ENCODE measurements at places on chromosomes 4 and X.

DNA sequence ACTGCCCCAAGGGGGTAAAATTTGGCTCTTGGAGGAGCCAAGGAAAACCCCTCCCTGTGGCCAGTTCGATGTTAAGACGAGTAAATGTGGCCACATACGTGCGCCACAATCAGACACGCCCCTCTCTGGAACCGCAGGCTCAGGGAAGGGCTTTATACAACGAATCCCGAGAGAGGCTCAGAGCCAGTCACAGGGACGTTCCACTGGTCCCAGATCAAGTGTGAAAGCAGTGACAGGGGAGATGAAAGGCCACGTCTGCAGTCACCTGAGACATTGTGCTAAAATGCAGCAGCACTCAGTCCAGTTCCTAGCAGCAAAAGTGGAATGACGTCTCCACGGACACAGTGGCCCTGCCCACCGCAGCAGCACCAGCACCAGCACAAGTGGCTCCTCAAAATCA is 68.0 kb downstream of the ACOX3 start:
- no peak for DNase-seq

GRCh38 chr4:187073820-187074219 is 350.2 kb upstream of the FAT1 start:
- no peak for DNase-seq

DNA sequence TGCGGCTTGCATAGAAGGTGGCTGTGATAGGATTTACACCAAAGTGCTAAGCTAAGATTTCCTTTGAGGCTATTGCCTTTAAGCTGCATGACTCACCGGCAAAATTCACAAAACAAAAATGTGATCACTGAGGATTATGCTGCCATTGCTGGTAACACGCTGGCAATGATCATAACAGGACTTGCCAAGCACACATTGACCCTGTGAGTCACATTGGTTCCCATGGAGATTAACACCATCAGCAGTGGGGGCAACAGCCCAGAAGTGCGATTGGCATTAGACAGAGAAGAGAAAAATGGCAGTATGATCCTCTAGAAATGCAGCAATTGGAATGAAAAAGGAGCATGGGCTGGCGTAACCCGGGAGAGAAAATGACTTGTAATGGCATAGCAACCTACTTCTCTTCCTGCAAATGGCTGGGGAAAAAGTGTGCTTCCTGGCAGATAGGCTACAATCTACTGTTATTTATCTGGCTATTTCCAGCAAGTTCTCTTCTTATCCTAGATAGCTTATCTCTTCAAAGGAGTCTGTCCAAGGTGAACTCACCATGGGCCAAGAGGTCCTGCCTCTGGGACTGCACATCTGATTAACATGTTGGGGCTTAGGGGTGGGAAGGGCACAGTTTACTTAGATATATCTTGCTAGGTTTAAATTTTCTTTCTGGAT is 314.2 kb upstream of the IGFBP7 start:
- DNase-seq = peak; percentile 13

GRCh38 chr4:184200296-184200695 is 17.4 kb downstream of the ENPP6 start:
- no peak for DNase-seq

GRCh38 chr4:112176596-112176995 is 31.3 kb downstream of the FAM241A start:
- DNase-seq = no peak

DNA sequence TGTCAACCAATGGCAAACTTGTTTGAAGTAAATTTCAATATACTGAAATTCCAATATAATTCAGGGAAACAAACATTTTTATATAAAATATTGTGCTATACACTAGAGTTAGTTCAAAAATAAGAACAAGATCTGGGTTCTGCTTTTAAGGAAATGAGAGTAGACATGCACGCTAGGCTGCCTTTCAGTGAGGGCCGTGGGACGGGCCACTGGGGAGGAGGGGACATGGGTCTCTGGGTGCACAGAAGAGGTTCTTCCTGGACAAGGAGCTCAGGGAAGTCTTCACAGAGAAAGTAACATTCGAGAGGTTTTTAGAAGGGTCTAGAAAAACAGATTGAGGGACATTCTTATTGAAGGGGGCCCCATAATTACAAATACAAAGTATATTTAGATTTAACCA is 64.4 kb downstream of the SHROOM3 start:
- DNase-seq = no peak

DNA sequence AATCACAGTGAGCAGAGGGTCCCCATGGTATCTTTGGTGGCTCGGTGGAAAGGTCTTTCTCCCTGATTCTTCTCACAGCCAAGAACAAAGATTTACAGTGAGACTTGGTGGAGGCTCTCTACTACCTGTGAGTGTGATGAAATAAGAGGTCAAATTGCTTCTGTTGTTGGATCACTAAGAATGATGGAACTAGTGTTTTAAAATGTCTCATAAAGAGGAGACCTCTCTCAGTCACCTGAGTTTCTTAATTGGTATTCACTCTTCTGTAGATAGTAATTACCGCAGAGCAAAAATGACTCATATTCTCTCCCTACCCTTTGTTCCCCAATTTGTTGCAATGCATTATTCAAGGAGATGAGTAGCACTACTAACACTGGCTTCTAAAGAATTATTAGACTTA is 100.9 kb upstream of the TBC1D9 start:
- no peak for DNase-seq

DNA sequence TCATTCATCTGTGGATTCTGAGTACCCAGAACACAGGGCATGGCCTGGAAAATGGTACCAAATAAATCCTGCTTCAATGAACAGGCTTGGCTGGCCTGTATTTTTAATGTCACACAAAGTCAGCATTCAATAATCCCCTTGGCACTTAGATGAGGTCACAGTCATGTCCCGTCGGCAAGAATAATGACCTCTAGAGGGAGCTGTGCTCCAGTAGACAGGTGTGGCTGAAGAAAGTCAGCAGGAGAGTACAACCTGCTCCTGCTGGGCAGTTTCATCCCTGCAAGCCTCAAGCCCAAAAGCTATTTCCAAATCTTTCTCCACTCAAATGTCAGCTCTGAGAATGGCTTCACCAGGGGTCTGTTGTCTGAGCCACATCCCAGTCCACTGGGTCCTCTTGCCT is 404.0 kb upstream of the F9 start:
- no peak for DNase-seq

GRCh38 chr4:70874268-70875156 is 27.7 kb upstream of the MOB1B start:
- DNase-seq = no peak

DNA sequence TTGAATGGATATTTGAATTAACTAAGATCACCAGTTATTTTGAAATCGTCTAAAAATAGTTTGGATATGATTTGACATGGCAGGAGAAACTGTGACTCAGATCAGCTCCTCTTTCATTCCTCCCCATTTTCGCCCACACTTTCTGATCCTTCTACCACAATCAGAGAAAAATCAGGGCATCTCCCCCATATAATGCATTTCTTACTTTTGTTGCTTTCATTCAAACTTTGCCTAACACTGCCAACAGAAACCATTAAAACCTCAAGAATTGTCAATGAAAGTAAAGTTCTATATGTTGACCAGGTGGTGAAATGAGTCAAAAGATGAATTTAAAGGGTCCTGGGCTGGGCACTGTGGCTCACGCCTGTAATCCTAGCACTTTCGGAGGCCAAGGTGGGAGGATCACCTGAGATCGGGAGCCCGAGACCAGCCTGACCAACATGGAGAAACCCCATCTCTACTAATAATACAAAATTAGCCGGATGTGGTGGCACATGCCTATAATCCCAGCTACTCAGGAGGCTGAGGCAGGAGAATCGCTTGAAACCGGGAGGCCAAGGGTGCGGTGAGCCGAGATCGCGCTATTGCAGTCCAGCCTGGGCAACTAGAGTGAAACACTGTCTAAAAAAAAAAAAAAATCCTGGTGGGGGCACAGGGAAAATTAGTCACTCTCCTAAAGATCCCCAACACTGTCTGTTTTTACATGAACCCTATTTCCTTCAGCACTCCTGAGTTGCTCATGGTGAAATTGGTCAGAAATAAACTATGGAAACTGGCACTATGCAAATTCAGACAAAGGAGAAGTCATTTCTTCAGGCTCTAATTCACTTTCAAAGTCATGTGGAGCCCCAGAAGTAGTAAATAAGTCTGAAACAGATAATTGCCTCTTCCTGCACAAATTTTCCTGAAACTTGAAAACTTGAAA is 122.8 kb upstream of the NOCT start:
- no peak for DNase-seq

- no peak for DNase-seq
These were observed 65.3 kb downstream of the RHOH start for GRCh38 chr4:40262077-40262528.

- DNase-seq = no peak
These were observed 1.6 kb downstream of the RAB33A start for GRCh38 chrX:130173190-130173895.

- no peak for DNase-seq
These were observed 411.8 kb upstream of the PCDH10 start for GRCh38 chr4:132737344-132737743.

DNA sequence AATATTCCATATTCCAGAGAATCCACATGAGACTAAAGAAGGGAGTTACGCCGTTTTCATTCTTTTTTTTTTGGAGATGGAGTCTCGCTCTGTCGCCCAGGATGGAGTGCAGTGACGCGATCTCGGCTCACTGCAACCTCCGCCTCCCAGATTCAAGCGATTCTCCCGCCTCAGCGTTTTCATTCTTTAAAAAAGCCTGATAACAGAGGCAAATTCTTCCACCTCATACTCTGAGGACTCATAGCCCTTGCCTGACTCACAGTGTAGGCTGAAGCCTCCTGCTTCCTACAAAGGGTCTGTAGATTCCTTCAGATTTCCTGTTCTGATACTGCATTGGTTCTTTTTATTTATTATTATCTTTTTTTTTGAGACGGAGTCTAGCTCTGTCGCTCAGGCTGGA is 210.5 kb downstream of the SH3BGRL start:
- no peak for DNase-seq

- peak; percentile 71 for DNase-seq
These were observed 24.0 kb upstream of the MTHFD2L start for GRCh38 chr4:74133786-74134499.

- no peak for DNase-seq
These were observed 17.6 kb downstream of the OFD1 start for GRCh38 chrX:13752141-13752540.

- DNase-seq = no peak
These were observed 88.5 kb downstream of the FRAS1 start for GRCh38 chr4:78145622-78146021.

GRCh38 chr4:74632634-74633033 is 161.7 kb downstream of the BTC start:
- peak; percentile 45 for DNase-seq

- DNase-seq = no peak
These were observed 273.4 kb downstream of the RAPGEF2 start for GRCh38 chr4:159376289-159376688.

- DNase-seq = no peak
These were observed 10.3 kb downstream of the CPZ start for GRCh38 chr4:8602686-8603430.

- DNase-seq = no peak
These were observed 34.8 kb downstream of the TACC3 start for GRCh38 chr4:1756079-1756478.

GRCh38 chr4:128812442-128813235 is 3.1 kb downstream of the JADE1 start:
- no peak for DNase-seq

GRCh38 chr4:43132010-43132582 is 239.6 kb downstream of the GRXCR1 start:
- peak; percentile 33 for DNase-seq

- no peak for DNase-seq
These were observed 91.1 kb upstream of the KIT start for GRCh38 chr4:54566608-54567007.

GRCh38 chr4:61049018-61049417 is 151.1 kb upstream of the ADGRL3 start:
- no peak for DNase-seq

- DNase-seq = peak; percentile 92
These were observed 5.6 kb upstream of the KLHL2 start for GRCh38 chr4:165201806-165202205.

DNA sequence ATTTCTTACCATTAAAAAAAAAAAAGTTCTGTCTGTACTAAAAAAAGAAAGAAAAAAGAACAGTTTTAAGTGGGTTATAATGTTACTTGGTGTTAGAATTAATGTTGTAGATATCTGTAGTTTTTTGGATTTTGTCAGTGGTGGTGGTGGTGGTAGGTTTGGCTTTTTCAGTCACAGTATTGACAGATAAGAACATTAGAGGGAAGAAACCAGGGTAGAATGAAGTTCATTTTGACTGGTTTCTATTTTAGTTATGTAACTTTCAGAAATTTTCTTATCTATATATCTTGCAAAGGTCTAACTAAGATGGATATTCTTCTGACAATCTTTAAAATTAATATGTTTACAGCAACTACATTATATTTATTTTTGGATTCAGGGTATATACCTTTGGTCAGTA is 105.4 kb downstream of the FBXW7 start:
- DNase-seq = no peak

GRCh38 chrX:78024349-78025059 is 55.1 kb upstream of the PGAM4 start:
- DNase-seq = no peak

DNA sequence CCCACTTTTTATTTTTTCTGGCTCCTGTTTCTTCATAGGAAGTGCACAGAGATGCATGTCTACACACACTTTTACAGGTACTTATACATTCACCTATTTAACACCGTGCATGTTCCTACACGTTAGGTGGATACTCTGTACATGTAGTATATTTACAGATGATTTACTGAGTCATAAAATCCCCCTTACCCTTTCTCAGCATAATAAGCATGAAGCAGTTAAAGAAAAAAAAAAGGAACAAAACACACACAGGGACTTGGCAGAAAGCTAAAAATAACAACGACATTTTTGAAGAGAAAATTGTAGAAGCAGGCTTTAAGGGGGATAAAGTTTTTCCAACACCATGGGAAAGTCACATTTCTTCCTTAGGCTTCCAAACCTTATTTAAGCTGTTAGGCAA is 96.4 kb upstream of the IQCM start:
- DNase-seq = no peak

GRCh38 chrX:109535578-109535977 is 1.1 kb upstream of the NXT2 start:
- no peak for DNase-seq

DNA sequence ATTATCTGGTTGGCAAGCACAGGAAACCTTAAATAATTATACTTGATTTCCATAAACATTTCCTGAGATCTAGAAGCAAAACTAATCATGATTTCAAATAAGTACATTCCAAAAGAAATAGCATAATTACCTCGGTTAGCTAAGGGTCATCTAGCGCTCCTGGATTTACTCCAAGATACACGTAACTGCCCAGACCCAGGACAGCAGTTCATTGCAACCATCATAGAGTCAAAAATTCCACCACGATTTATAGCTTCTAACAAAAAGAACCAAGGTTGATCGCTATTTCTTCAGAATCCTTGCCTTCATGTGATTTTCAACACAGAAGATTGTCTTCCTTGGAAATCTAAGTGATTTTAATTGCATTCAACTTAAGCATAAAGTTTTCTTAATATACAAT is 1235.5 kb upstream of the TENM3 start:
- DNase-seq = no peak

Measured in fibroblast of skin of left biceps (primary cell).